CD4-positive, alpha-beta T cell treated with Interleukin-10 for 1 hour (primary cell): ENCODE measurements at places on chromosomes 2 and 18.

DNA sequence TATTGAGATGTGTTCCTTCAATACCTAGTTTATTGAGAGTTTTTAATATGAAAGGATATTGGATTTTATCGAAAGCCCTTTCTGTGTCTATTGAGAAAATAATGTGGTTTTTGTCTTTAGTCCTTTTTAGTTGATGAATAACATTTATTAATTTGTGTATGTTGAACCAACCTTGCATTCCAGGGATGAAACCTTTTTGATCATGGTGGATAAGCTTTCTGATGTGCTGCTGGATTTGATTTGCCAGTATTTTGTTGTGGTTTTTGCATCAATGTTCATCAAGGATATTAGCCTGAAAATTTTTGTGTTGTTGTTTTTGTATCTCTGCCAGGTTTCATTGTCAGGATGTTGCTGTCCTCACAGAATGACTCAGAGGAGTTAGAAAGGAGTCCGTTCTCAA is 1710.4 kb downstream of the SUCLG1 start:
- no peak for DNase-seq

DNA sequence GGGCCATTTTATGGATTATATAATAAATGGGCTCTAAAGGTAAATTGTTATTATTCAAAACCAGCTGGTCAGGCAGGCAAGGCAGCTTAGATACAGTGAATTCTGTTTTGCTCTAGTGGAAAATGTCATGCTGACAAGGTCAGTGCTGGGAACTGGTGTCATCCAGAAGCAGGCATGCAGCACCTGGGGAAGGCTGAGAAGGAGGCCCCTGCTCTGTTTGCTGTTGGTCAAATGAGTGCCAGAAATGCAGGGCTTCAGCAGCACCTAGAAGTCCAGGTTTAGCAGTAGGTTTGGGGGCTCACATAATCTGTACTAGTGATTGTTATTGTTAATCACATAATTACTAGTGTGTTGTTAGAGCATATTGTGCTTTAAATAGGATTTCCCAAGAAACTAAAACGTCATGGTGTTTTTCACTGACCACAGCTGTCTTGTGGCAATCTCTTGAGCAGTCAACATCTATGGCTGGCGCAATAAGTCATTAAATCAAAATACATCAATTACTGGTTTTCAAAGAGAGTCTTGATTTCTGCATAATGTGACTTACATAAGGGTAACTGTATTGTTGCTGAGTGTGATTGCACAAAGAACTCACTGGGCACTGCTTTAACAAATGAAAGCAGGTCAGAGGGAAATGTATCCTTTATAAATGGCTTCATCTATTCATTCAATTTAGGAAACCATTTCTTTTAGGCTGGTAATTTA is 99.1 kb downstream of the MYO3B start:
- DNase-seq, result no peak

- peak; percentile 40 for DNase-seq
Measured at GRCh38 chr2:208265371-208265800, 669 bp upstream of the PIKFYVE start.

- DNase-seq, result no peak
Measured at GRCh38 chr18:44852818-44853217, 172.1 kb downstream of the SETBP1 start.

DNA sequence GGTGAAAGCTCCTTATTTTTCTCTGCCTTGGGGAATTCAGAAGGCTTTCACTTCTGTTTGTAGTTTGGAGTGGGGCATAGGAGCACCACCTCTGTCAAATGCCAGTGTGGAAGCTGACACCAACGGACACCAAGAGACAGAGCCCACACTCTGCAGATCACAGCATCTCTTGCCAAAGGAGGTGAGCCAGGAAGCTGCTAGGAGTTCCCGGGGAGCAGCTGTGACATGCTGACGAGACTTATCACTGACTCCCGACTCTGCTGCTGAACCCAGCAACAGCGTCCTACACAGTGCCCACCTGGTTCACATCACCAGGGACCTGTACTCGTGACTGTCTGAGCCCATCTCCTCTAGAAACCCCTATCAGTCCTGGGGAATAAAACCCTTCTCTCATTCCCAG is 8.1 kb downstream of the TEX51 start:
- no peak for DNase-seq

- DNase-seq, result no peak
Measured at GRCh38 chr18:46567196-46567595, 89.8 kb downstream of the LOXHD1 start.

DNA sequence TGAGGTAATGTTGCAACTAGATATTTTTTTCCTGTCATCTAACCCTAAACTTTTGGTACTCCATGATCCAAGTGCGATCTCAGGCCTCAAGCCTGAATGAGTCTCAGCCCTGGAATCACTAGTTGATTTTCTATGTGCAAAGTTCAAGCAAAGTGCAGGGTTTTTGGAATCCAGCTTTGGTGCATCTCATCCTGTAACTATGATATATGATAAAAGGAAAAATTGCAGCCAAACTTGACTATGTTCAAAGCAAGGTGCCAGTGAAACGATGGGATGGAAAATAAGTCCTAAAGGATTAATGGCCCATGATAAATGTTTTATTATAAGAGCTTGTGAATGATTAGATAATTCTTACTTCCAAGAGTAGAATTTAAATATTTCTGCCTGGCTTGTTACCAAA is 78.9 kb upstream of the NT5C1B start:
- no peak for DNase-seq

DNA sequence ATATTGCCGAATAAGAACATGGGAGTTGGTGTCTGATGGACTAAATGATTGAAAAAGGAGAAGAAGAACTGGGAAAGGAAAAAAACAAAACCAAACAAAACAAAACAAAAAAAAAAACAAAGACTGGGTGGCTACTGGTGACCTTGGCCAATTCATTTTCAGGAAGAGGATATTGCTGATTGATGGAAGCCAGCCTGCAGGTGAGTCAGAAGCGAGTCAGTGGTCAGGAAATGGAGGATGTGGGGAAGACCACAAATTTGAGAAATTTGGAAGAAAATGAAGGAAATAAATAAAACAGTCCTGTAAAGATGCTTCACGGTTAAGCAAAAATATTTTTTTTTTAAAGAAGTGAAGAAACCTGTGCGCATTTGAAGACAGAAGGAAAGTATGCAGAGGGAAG is 296.9 kb downstream of the ZNF521 start:
- no peak for DNase-seq

DNA sequence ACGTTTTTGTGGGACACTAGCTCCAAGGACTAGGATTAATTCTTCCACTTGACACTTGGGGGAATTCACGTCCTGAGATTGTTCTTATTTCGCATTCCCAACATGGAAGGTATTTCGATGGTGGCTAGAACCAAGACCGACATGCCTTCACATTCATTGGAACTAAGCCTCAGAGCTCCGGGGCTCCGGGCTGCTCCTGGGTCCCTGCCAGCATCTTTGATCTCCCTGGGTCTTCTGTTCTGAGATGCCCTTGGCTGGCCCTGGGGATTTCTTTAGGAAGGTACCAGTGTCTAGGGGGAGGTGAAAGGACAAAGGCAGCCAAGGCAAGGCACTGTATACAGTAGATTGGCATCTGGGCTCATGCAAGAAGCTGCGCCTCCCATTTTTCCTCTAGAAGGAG is 76.8 kb downstream of the DYSF start:
- no peak for DNase-seq

DNA sequence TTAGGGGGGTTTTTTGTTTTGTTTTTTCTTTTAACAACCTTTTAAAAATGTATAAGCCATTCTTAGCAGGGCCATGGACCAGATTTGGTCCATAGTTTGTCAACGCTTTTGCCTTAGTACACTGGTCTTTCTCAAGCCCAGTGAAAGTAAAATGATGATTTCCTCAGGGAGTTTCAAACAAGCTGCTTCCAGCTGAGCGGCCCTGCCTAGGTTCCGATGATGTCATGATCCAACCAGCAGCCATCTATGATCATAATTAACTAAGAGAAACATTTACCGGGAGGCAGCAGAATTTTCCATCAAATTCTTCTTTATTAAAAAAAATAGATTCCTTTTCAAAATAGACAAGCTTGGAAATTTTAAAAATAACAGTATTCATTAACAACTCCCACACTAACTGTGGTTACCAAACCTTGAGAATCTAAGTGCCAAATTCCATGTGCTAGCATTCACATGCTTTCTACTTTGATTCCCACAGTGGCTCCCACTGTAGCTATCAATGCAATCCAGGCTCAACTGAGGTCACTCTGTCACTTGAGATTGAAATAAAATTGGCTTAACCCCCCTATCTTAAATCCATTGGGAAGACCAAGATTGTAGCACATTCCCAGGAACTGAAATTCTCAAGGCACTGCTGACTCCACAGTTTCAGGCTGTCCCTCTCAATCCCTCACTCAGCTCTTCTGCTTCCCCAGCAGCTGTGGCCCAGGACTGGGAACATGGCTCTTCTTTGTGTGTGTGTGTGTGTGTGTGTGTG is 148.9 kb downstream of the RNF152 start:
- no peak for DNase-seq

GRCh38 chr2:26333293-26333692 is 12.7 kb upstream of the SELENOI start:
- no peak for DNase-seq

GRCh38 chr2:69030800-69031428 is 17.9 kb downstream of the ANTXR1 start:
- DNase-seq, result no peak

DNA sequence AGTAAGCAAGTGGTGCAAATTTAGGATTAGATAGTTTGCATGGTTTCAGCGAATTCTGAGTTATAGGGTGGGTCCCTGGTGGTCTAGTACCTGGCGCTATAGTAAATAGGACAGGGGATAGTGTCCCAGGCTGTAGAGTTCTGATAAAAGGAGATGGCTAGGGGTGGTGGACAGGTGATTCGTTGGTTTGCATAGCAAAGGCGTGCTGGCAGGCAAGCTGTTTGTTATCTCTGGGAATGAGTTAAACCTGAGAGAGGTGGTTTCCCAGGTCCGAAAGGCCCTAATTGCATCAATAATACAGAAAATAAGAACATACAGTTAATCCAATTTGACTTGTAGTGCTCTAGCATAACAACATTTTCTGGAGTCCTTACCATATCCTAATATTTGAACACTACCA is 6.9 kb upstream of the ZDBF2 start:
- no peak for DNase-seq

DNA sequence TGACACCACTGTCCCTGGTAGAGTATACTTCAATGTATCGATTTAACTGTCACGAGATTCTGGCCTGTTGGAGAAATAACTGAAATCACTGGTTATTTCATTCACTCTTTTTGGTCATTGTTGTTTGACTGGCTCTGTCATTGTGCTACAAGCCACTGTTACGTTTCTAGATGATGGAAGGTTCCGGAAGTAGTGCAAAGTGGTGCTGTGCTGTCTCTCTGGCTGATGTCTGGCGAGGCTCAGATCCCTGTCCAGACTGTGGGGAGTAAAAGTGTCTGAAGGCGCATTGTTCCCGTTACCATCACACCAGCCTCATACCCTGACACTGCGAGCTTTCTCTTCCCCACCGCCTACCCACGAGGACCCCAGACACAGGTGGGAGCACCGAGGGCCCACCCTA is 11.7 kb downstream of the CNDP1 start:
- DNase-seq, result no peak

DNA sequence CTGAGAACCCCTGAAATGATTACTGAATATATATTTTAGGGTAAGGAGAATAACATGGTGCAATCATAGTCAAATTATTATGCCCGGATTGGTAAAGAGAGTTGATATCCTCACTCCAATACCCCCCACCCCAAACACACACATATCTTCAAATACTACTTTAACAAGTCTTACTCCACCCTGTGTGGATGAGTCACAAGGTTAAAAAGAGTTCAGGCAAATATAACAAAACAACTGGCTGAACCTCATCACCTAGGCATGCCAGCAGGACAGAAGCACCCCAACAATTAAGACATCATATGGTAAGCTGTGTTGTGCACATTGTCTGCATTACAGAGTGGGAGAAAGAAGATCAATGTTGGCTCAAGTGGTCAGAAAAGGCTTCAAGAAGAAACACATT is 857.4 kb downstream of the TDRD15 start:
- no peak for DNase-seq

GRCh38 chr2:126658905-126659561 is 3.1 kb downstream of the GYPC start:
- peak; percentile 76 for DNase-seq

DNA sequence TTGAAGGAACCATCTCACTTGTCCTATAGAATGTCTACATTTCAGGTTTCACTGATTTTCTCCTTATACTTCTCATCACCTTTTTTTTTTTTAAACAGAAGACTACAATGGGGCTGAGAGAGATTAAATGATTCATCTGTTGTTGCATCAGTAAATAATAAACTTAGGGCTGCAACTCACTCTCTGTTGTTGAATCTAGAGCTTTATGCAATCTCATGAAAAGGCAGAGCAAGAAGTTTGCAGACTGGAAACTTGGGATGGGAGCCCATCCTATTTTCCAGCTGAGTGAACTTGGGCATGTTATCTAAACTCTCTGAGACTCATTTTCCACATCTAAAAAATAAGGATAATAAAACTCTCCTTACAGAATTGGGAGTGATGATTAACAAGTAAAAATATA is 58.4 kb downstream of the PDE1A start:
- DNase-seq, result no peak

- no peak for DNase-seq
Measured at GRCh38 chr2:111138839-111139238, 18.1 kb downstream of the BCL2L11 start.

DNA sequence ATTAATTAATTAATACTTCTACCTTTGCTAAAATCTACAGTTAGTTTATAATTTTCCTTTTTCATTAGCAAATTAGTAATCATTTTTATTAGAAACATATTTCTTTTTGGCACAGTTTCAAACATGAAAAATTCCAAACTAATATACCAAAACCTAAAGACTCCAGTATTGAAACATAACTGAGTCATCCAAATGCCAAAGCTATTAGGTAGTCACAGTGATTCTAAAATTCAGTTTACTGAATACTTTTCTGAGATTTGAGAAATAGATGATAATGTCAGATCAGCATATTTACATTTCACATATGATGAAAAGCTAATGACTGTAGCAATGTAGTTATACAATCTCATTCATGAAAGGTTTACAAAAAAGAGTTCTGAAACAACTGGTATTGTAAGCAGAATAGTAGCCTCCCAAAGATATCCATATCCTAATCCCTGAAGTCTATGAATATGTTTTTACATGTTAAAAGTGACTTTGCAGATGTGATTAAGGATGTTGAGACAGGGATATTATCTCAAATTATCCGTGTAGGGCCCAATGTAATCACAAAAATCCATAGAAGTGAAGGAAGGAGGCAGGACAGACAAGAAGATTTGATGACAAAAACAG is 680.2 kb upstream of the CHAC2 start:
- no peak for DNase-seq

GRCh38 chr2:178403671-178404306 is 47.2 kb downstream of the PRKRA start:
- DNase-seq, result no peak
